ENCODE measurements at places on chromosomes 2 and 18. TPM values are rescaled to one million over a fixed set of nuclear protein-coding genes. Genes with fewer than 3 reads are reported as not detected.

TMEM247 gene
- total RNA-seq: not detected

PFN4 gene
- not detected for total RNA-seq

NOL4 gene
- total RNA-seq: 0.28 TPM

KCNG3 gene
- not detected for total RNA-seq

FBLN7 gene
- total RNA-seq: 1.7 TPM

VAPA gene
- 194 TPM for total RNA-seq

GALM gene
- 10.8 TPM for total RNA-seq

GALNT3 gene
- total RNA-seq: 1.2 TPM

DNAJC10 gene
- total RNA-seq: 50.9 TPM

NFU1 gene
- 144 TPM for total RNA-seq

ARHGEF33 gene
- 0.37 TPM for total RNA-seq

KIAA2012 gene
- total RNA-seq: not detected

KCNJ13 gene
- not detected for total RNA-seq

EPB41L3 gene
- 6.4 TPM for total RNA-seq

RGPD3 gene
- total RNA-seq: 0.05 TPM

GNAL gene
- total RNA-seq: 1.1 TPM

FAHD2B gene
- total RNA-seq: 37.6 TPM

KCNS3 gene
- 4.0 TPM for total RNA-seq

CIB4 gene
- total RNA-seq: not detected

RBM45 gene
- 6.0 TPM for total RNA-seq

HAAO gene
- 2.2 TPM for total RNA-seq

C1QL2 gene
- not detected for total RNA-seq

UGT1A3 gene
- not detected for total RNA-seq

SLC9A2 gene
- total RNA-seq: 0.13 TPM

SCN2A gene
- total RNA-seq: 0.19 TPM

SULT6B1 gene
- total RNA-seq: not detected

TDRD15 gene
- not detected for total RNA-seq

NDUFV2 gene
- total RNA-seq: 340 TPM

HOXD13 gene
- not detected for total RNA-seq

ATG16L1 gene
- 21.7 TPM for total RNA-seq

TWSG1 gene
- total RNA-seq: 9.8 TPM

PLCD4 gene
- total RNA-seq: 1.6 TPM

TSPYL6 gene
- total RNA-seq: not detected

STPG4 gene
- total RNA-seq: not detected

POTEI gene
- total RNA-seq: not detected

CD8B2 gene
- not detected for total RNA-seq

THSD7B gene
- 0.17 TPM for total RNA-seq

TUBA3E gene
- total RNA-seq: 4.6 TPM

HOXD12 gene
- not detected for total RNA-seq

RRM2 gene
- 0.09 TPM for total RNA-seq

ALKAL2 gene
- 0.44 TPM for total RNA-seq

ACVR1C gene
- 0.19 TPM for total RNA-seq

VIT gene
- 3.0 TPM for total RNA-seq

GPR39 gene
- not detected for total RNA-seq

TNFAIP6 gene
- total RNA-seq: 8.1 TPM

ALLC gene
- not detected for total RNA-seq

CPLX4 gene
- not detected for total RNA-seq

CNGA3 gene
- not detected for total RNA-seq

DNAJC27 gene
- 7.9 TPM for total RNA-seq

TMEM178A gene
- total RNA-seq: 4.6 TPM

EDAR gene
- not detected for total RNA-seq

PARD6G gene
- 1.5 TPM for total RNA-seq

GKN2 gene
- not detected for total RNA-seq

MEP1B gene
- not detected for total RNA-seq

MYL12A gene
- 4,261 TPM for total RNA-seq

SATB2 gene
- total RNA-seq: 1.2 TPM

AUP1 gene
- 43.5 TPM for total RNA-seq

C2orf42 gene
- total RNA-seq: 6.2 TPM

DES gene
- total RNA-seq: 14,985 TPM

All from heart left ventricle (tissue), 16 donors.